ENCODE measurements at places on chromosomes 7 and 10. TPM values are rescaled to one million over a fixed set of nuclear protein-coding genes. Genes with fewer than 3 reads are reported as not detected.

GRCh38 chr10:124386186-124387077 lies 32.3 kb downstream of the OAT start:
- DNase-seq: no peak

- no peak for DNase-seq
Observed at GRCh38 chr10:131930586-131931330, 29.9 kb downstream of the PPP2R2D start.

- peak; percentile 48 for DNase-seq
Observed at GRCh38 chr10:31602541-31603234, 283.7 kb downstream of the ZEB1 start.

CUZD1 gene
- total RNA-seq: not detected
